Skin of body (tissue), 3 donors: ENCODE measurements at places on chromosomes 11 and 22.

- DNase-seq, result no peak
Measured at GRCh38 chr22:49417833-49418232, 409.8 kb downstream of the BRD1 start.

DNA sequence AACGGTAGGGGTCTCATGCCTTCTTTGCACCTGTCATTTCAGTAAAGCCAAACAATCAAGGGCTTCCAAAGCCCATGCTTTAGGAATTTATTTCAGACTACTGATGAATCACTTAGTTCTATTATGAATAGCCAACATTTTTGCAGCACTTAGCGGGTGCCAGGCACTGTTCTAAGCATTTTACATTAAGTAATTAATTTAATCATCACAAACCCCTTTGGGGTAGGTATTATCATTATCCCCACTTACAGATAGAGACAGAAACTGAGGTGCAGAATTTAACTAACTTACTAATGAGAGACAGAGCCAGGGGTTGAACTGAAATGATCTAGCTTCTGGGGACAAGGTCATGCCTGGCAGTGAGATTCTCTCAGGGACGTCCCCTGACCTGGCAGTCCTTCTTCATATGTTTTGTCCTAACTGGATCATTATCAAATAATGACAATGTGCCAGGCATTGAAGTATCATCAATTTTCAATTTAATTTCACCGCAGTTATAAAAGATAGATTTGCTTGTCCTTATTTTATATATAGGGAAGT is 31.7 kb upstream of the NAV2 start:
- DNase-seq, result no peak

GRCh38 chr22:27975381-27976013 is 56.4 kb upstream of the PITPNB start:
- no peak for DNase-seq

DNA sequence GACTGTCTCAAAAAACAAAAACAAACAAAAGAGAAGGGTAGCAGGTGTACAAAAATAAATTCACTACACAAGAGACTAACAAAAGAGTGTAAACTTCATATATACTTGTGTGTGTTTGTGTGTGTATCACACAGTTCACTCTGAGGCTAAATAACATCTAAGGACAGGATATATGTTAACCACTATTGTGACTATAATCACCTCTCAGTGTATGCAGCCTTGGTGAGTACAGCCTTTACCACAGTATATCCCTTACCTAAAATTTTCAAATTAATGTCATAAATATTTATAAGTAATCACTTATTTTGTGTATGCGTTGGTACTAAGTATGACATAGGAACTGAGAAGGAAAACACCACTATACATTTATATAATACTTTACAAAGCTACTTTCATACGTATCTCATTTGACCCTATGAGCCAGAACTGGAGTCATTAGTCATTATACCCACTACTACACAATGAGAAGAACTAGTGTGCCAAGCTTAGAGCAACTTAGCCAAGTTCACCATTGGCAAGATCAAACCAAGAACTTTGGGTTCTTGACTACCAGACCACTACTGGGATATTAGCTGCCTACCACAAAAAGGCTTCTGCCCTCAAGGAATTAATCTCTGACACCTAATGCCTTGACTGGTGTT is 116.7 kb downstream of the SGSM3 start:
- no peak for DNase-seq

DNA sequence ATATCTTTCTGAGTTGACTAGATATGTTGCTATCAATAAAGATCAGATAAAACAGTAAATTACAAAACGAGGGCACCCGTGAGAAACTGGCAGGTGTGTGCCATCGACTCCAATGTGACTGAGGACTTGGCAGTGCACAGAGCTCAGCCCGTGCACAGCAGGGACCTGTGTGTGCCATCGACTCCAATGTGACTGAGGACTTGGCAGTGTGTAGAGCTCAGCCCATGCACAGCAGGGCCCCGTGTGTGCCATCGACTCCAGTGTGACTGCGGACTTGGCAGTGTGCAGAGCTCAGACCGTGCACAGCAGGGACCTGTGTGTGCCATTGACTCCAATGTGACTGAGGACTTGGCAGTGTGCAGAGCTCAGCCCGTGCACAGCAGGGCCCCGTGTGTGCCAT is 347.2 kb upstream of the B3GAT1 start:
- no peak for DNase-seq

DNA sequence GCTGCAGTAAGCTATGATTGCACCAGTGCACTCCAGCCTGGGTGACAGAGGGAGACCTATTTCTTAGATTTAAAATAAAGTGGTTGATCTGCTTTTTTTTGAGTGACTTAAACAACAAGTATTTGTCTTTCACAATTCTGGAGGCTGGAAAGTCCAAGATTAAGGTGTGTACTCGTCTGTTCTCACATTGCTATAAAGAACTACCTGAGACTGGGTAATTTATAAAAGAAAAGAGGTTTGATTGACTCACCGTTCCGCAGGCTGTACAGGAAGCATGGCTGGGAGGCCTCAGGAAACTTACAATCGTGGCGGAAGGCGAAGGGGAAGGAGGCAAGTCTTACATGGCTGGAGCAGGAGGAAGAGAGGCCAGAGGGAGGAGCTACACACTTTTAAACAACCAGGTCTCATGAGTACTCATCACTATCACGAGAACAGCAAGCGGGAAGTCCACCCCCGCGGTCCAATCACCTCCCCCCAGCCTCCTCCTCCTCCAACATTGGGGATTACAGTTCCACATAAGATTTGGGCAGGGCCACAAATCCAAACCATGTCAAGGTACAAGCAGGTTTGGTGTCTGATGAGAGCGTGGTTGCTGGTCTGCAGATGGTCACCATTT is 19.7 kb upstream of the OSBPL5 start:
- no peak for DNase-seq

DNA sequence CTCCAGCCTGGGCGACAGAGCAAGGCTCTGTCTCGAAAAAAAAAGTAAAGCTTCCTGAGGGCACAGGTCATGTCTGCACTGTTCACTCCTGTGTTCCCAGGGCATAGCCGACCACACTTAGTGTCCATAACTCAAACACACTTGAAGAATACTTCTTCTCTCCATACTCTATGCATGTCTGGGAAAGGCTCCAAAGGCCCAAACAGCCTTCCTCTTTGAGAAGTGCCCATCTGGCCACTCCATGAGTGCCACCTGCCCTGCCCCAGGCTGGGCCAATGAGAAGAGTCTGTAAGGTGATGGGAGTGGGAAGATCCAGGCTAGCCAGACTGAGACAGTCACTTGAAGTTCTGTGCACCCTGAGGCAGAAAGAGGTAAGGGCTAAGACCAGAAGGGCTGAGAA is 24.7 kb downstream of the DGCR2 start:
- DNase-seq, result no peak

GRCh38 chr22:22773979-22774604 is 113.5 kb upstream of the IGLL5 start:
- DNase-seq, result no peak

DNA sequence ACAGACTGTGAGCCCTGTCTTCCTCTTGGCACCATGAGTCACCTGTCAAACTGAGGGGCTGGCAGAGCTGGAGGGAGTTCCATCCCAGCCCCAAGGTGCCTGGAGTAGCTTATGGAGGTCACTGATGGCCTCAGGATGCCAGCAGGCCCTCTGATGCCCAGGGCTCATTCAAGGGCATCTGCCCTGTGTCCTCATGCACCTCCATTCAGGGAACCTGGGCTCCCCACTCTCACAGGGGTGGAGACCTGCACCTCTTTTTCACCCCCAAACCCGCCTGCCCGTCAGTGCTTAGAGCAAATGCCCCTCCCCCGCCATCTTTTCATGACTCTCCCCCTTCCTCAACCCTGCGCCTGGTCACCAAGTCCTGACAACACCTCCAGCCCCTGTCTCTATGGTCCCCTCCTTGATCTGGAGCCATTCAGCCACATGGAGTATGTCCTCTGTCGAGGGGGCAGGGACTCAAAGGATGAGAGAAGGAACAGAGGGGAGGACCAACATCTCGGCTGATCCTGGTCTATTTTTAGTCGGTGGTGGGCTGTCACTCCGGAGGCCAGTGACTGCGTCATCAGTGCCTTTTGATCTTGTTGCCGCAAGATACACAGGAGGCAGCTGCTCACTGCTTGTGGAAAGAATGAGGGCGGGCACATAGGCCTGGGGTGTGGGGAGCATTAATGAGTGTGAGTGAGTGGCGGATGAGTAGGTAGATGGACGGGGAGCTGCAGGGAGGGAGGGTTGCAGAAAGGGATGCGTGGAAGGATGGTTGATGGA is 72.2 kb downstream of the CDKN1C start:
- DNase-seq, result no peak

GRCh38 chr11:46389450-46390330 is 1.9 kb downstream of the CHRM4 start:
- no peak for DNase-seq

- DNase-seq, result no peak
Measured at GRCh38 chr22:35548722-35549112, 8.1 kb downstream of the RASD2 start.

GRCh38 chr11:94142308-94143281 is 14.0 kb downstream of the PANX1 start:
- DNase-seq, result no peak

DNA sequence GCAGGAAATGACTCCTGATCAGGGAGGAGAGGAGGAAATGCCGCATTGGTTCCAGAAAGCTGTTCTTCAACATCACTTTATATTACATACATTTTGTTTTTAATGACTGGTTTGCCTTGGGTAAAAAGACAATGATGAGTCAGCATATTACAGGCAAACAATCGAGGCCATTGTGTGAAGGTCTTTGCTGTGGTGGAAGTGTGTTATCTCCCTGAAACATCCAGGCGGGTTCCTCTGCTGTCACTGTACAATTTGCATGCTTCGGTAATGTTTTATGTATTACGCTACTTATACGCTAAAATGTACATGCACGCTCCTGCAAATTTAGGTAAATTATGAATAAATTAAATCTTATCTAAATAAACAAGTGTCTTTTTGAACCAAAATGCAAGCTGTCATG is 161.1 kb downstream of the KIRREL3 start:
- peak; percentile 14 for DNase-seq

GRCh38 chr22:17753401-17753989 is 20.8 kb downstream of the BID start:
- DNase-seq, result no peak

GRCh38 chr11:126893796-126894195 is 106.8 kb downstream of the KIRREL3 start:
- DNase-seq, result no peak

DNA sequence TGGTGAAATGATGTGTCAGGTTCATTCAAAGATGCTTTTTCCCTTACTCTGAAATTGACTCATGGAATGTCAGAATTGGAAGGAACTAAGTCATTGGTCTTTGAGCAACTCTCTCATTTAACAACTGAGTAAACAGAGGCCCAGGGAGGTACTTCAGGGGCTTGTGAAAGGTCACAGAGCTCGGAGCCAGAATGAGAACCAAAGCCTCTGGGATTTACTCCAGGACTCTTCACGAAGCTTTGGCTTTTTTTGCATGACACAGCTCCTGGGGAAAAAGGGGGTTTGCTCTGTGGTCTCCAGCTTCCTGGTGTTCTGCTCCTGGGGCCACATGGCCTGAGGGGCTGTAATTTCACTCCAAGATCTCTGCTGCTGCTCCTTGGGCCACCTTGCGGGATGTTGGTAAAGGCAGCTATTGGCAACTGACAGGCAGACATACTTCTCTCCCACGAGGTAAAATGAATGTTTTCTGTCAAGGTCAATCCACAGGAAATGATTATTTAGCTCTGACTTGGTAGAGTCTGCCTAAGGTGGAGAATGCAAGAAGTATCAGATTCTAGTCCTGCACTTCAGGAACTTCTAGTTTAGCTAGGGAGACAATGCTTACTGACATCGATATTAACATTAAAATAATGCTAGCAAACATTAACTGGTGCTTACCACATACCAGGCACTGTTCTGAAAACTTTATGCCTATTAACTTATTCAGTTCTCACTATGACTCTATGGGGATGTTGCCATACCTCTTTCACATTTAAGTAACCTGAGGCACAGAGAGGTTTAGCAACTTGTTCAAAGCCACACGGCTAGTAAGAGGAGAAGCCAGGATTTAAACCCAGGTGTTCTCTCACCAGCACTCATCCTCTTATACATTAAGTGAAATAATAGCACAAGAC is 16.1 kb downstream of the PKNOX2 start:
- no peak for DNase-seq

DNA sequence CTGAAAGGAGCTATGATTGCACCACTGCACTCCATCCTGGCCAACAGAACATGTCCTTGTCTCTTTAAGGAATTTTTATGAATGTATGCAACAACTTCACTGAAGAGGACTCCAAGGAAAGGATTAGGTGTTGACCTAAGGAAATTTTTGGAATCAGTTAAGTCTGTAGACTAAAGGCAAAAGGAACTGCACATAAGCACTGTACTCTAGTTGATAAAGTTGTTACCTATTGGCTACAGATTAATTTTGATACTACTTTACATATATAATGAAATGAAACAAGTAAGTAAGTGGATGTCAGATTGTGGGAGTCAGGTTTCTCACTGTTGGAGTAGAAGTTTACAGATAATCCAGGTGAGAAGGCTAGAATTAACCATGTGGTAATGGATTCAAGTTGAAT is 36.5 kb downstream of the TUG1 start:
- no peak for DNase-seq

DNA sequence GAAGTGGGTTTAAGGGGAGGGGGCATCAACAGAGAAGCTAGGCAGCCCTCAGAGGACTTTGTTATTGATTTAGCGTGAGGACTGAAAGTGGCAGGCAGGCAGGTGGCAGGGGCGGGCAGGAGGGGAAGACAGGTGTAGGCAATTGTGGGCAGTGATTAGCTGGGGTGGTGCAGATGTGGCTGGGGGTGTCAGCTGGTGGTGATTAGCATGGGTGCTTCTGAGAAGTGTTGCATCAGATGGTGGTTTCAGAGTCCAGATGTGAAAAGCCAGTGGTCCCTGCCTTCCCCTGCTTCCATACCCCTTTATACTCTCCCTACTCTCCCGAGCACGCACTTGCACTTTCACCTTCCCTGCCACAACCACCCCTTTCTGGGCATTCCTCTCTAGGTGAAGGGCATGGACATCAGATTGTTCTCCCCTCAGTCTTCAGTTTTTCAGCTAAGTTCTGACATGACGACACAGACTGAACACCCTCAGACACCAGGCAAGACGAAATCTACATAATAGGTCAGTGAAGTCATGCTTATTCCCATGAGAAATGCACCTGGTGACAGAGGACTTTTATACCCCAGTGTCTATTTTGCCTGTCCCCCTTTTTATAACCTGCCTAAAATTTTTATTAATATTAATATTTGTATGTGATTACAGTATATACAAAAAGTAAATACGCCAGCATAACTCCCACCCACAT is 435.7 kb upstream of the CADM1 start:
- DNase-seq, result no peak

- DNase-seq, result no peak
Measured at GRCh38 chr11:61593151-61593550, 12.3 kb upstream of the SYT7 start.
